ENCODE measurements at places on chromosomes 7 and 10.
A peak's percentile ranks its signal among the peaks of the same experiment; 100 is the strongest.

DNA sequence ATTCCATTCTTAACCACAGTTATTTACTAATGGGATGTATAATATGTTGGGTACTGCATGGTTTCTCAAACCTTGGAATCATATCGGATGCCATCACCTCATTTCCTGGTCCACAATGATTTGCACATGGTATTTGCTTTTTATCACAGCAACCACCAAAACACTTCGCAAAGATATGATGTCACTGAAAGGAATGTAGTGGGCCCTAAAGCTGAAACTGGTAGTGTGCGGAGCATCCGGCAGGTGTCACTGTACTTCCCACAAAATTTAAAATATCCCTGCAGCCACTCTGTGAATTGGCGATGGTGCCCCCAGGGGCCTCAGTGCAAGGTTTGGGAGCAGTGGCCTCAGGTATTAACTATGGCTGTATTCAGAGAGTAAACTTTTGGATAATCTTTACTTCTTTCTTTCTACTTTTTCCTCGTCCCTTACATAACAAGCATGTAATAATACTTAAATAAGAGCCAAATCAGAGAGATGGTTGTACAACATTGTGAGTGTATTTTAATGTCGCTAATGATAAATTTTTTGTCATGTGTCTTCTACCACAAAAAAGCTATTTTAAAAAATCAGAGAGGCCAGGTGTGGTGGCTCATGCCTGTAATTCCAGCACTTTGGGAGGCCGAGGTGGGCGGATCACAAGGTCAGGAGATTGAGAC is 66.2 kb downstream of the FAM241B start:
- DNase-seq, result no peak

GRCh38 chr10:7130191-7130911 is 280.5 kb downstream of the SFMBT2 start:
- no peak for DNase-seq

GRCh38 chr10:121459622-121460453 is 138.4 kb downstream of the FGFR2 start:
- DNase-seq, result no peak

DNA sequence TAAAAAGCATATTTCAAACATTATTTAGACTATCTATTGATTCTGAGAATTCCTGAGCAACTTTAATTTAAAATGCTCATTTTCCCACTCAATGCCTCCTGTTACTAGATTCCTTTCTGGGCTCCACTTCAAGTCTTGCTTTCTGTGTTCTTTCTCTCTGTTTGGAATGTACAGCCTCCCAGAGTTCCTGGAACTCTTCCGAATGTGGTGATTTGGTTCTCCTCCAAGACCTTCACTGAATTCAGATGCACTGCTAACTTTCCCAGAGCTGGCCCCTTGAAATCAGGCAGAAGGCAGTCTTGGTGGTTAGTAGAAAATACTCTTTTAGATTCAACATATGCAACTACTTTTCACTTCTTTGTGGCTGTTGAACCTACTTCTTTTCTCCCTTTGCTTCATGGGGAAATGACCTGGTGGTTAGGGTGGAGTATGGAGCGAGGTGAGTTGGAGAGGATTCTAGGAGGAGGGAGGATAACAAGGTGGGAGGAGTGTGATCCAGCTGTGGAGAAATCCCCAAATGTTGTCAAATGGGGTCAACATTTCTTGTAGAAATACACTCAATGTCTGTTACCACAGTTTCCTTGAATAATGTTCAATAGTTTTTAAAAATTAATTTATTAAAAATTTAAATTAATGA is 27.9 kb upstream of the CCDC7 start:
- no peak for DNase-seq

- no peak for DNase-seq
These were observed 107.9 kb downstream of the AKR1D1 start for GRCh38 chr7:138184191-138184590.

GRCh38 chr10:116694927-116695268 is 47.5 kb downstream of the HSPA12A start:
- no peak for DNase-seq

DNA sequence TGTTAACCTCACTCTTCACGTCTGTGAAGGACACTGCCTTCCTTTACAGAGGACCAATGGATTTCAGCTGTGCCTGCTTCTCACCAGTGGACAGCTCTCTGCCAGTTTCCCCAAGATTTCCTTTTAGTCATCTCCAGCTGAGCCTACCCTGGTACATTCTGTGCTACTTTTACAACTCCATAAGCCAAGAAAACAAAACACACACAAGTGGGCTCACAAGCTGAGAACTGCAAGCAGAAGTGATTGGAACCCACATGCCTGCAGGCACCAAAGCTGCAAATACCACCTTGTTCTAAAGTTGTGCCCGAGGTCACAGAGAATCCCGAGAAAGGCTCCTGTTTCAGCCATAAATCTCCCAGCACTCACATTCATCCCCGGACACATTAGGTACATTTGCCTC is 636.8 kb downstream of the PHTF2 start:
- DNase-seq, result no peak

- DNase-seq, result peak; percentile 0
These were observed 35.2 kb downstream of the SGCE start for GRCh38 chr7:94620703-94621118.

GRCh38 chr7:36739351-36739750 is 15.1 kb upstream of the AOAH start:
- no peak for DNase-seq

- DNase-seq, result no peak
These were observed 212.8 kb downstream of the TRIL start for GRCh38 chr7:28745351-28745750.

DNA sequence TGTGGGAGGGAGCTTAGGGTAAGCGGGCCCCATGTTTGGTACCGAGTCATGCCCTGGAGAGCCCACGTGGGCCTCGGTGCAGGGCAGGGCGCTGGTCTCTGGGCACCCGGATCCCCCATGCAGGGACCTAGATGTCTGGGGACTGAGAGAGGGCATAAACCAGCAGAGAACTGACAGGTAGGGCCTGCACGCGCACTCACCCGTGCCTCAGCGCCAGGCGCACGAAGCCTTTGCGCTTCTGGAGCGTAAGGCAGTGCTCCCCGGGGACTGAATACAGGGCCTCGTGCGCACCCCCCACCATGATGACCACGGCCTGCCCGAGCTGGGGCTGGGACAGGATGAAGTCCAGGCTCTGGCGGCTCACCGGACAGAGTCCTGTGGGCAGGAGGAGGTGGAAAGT is 2.8 kb downstream of the MOGAT3 start:
- no peak for DNase-seq

GRCh38 chr10:129784291-129784690 is 179.8 kb downstream of the EBF3 start:
- DNase-seq, result no peak

GRCh38 chr10:129079705-129080104 is 387.3 kb upstream of the MGMT start:
- DNase-seq, result no peak

DNA sequence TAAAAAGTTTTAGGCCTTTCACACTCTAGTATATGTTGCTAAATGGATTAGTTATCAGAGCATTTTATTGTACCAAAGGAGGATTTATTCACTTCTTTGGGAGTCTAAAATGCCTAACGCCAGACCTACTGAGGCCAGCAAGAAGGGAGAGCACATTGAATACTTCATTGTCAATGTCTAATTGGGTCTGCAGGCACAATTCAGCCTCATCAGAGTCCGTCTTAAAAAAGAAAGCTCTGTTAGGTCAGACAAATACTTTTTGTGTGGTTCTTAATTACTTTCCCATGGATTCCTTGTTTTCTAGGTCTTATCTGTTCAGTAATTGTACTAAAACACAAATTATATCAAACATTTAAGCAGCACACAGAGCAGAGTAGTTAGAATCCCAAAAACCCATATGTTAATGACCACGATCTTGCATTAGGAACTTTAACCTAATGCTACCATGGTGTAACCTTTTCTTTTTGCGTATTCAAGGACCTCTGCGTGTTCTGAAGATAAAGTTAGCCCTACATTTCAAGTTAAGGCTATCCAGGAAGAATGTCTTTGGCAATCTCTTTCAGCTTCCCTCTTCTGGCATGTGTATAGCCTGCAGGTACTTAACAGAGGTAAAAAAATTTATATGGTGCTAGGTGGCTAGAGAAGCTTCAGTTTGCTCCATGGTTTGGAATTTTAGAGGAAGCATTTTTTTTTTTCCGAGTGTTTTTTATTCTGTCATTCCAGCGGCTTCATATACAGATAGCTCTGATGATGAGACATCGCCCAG is 45.7 kb upstream of the STRIP2 start:
- DNase-seq, result no peak

DNA sequence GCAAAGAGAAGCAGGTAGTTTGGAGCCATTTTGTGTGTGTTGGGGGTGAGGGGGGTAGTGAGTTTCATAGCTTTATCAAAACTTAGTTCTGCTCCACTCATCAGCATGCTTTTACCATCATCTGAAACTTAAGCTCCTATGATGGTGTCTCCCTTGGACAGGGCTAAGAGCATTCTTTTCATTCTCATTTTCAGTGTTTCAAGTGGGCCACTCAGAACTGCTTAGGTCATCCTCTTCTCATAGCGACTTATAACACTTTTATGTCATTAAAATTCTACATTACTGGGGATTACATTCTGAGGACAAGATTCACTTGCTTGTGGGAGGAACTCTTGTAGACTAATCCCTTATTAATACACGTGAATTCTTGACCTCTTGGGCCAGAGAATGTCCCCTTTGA is 649.4 kb downstream of the SUGCT start:
- DNase-seq, result no peak

DNA sequence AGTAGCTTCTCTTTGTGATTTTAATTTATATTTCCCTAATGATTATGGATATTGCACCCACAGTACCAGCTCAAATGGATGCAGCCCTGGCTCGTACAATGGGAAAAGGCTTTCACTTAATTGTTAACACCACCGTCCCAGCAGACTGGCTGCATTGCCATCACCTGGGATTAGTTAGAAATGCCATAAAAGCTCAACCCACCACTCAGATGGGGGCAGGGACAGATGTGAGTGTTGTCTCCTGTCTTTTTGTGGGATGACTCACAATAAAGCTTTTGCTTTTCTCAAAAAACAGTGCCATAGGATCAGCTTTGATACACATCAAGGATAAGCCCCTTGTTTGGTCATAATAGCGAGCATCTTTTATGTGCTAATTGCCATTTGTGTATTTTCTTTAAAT is 729.1 kb downstream of the TNS3 start:
- no peak for DNase-seq

GRCh38 chr7:81268551-81268950 is 349.7 kb upstream of the SEMA3C start:
- no peak for DNase-seq

DNA sequence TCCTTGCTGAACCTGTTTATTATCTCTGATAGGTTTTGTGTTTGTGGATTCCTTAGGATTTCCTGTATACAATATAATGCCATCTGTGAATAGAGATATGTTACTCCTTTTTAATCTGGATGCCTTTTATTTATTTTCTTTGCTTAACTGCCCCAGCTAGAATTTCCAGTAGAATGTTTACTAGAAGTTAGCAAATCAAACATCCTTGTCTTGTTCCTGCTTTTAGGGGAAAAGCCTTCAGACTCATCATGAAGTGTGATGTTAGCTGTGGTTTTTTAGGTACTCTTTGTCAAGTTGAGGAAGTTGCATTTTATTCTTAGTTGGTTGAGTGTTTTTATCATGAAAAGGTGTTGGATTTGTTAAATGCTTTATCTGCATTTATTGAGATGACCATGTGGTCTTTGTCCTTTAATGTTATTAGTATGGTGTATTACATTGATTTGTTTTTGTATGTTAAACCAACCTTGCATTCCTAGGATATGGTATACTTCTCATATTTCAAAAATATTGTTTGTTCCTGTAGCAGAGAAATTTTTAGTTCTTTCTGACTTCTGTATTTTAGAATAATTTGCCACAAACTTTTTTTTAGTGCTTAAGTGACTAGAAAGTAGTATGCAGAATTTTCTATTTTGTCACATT is 24.3 kb downstream of the PPP2R2D start:
- DNase-seq, result no peak

GRCh38 chr10:32329061-32329460 is 17.9 kb downstream of the EPC1 start:
- DNase-seq, result no peak
